ENCODE measurements at places on chromosomes 2 and 18. TPM values are rescaled to one million over a fixed set of nuclear protein-coding genes. Genes with fewer than 3 reads are reported as not detected.

FASTKD1 gene
- total RNA-seq: 23.2 TPM

DNA sequence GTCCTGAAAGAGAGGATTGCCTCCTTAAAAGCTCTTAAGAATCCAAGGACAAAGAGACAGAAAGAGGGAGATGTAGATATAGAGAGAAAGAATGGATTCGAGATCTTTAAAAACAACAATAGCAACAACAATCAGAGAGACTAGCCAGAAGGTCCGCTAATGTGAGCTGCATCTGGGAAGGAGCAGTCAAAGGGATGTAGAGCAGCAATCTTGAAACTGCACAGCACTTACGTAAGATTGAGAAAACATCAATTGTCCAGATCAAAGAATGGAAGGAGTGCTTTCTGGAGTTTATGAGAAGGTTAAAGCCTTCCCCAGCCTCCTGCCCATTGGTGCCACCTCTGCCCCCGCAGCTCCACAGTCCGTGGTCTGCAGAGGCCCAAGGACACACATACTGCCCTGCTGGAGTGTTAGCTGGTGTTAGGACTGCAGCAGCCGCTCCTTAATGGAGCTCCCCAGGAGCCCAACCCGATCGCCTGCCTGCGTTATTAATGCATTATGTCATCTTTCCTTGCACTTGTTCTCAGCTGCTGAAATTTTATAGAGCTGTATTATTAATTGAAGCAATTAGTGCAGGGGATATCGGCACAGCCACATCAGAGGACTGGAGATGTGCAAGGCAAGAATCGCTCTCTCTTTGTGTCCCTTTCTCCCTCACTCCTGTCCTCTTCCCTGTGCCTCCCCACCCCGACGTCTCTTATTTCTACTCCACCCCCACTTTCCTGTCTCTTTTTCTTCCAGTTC is 94.2 kb upstream of the STPG4 start:
- H3K27ac ChIP-seq: no peak overlapping the region
- DNase-seq: no peak
- no peak overlapping the region for H3K4me3 ChIP-seq

GRCh38 chr2:53216805-53217204 is 550.8 kb upstream of the CHAC2 start:
- H3K27me3 ChIP-seq: no peaks in the 10 kb centered on the region
- DNase-seq: no peak
- no peaks in the 10 kb centered on the region for H3K36me3 ChIP-seq
- no peak overlapping the region for H3K27ac ChIP-seq

GRCh38 chr18:21363348-21363747 is 121.3 kb downstream of the GREB1L start:
- H3K4me3 ChIP-seq: no peak overlapping the region
- H3K27ac ChIP-seq: no peak overlapping the region
- no peak for DNase-seq

SYT4 gene
- 1.7 TPM for total RNA-seq

- peaks cover 7% of the 10 kb centered on the region for H3K36me3 ChIP-seq
- no peaks in the 10 kb centered on the region for H3K27me3 ChIP-seq
- no peaks in the 10 kb centered on the region for H3K4me1 ChIP-seq
- DNase-seq: no peak
- H3K27ac ChIP-seq: no peak overlapping the region
Observed at GRCh38 chr2:151771599-151772358, 37.5 kb upstream of the NEB start.

NT5C1B gene
- total RNA-seq: not detected

POU3F3 gene
- not detected for total RNA-seq

DNA sequence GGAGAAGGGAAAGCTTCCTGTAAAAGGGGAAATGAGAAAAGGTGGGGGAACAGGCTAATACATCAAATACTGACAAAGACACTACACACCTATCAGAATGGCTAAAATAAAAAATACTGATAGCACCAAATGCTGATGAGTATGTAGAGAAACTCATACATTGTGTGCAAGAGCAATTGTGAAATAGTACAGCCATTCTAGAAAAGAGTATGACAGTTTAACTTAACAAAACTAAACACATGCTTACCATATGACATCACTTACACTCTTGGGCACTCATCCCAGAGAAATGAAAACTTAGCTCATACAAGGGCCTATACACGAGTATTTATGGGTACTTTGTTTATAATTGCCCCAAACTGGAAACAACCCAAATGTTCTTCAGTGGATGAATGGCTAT is 53.4 kb downstream of the ZNF638 start:
- H3K27me3 ChIP-seq: no peaks in the 10 kb centered on the region
- no peak for DNase-seq
- peaks cover 78% of the 10 kb centered on the region for H3K36me3 ChIP-seq
- H3K4me1 ChIP-seq: no peaks in the 10 kb centered on the region

MEP1B gene
- 0.42 TPM for total RNA-seq

DNAH6 gene
- 0.52 TPM for total RNA-seq

IL1R2 gene
- 1.8 TPM for total RNA-seq

TIGD1 gene
- 14.5 TPM for total RNA-seq

- H3K27me3 ChIP-seq: no peaks in the 10 kb centered on the region
- H3K4me1 ChIP-seq: no peaks in the 10 kb centered on the region
- no peak for DNase-seq
- no peaks in the 10 kb centered on the region for H3K36me3 ChIP-seq
- no peak overlapping the region for H3K4me3 ChIP-seq
Observed at GRCh38 chr18:43485545-43485963, 208.3 kb upstream of the SYT4 start.

DNA sequence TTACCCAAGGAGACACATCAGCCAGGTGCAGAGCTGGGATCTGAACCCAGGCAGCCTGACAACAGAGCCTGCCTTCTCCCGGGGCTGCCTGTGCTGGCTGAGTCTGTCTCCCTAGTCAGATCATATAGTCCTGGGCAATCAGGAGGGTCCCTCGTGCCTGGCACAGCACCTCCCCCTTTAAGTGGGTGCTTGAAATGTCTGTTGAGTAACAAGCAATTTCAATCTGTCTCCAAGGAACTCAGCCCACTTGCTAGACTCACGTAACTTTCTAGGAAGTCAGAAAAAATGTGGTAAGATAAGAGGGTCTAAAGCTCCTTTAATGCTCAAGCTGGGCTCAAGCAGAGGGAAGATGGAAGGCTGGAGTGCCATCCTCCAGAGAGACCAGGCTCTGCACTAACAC is 51.9 kb downstream of the REEP1 start:
- no peaks in the 10 kb centered on the region for H3K36me3 ChIP-seq
- no peak for DNase-seq
- peaks cover 13% of the 10 kb centered on the region for H3K27me3 ChIP-seq
- H3K4me3 ChIP-seq: no peak overlapping the region
- H3K27ac ChIP-seq: no peak overlapping the region

NT5DC4 gene
- not detected for total RNA-seq

DNA sequence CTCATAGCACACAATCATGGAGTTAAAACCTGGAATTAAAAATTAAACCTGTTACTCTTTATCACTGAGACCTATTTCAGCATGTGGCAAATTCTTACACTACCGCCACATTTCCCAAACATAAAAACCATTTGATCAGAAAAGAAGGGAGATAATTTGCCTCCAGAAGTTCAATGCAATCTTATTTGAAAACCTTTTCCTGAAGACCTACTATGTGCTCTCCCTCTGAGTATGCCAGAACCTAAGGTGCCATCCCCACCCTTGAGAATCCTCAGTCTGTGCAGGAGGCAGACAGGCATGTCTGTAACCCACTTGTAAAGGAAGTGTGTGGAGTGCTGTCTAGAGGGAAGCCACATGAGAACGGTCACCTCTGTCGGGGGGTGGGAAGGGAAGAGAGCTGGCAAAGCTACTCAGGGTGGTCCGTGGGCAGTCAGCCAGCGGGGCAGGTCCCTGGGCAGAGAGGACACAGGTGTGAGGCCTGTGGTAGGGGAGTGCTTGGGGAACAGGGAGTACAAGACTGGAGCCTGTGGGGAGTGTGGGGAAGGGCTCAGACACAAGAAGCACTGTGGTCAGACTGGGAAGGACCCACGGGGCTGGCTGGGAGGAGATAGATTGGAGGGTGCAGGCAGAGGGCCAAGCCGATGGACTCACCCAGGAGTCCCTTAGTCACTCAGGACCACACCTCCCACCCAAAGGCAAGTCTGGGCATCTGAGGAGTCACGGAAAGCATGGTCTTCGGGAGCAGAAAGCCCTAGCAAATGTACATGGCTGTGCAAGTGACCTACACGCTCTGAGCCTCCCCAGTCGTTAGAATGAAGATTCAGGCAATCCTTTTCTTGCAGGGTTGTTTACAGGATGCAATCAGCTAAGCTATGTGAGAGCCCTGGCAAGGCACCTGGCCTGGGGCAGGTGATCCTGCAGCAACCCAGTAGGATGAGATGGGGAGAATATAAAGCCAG is 22.8 kb downstream of the CRACDL start:
- H3K4me1 ChIP-seq: peaks cover 4% of the 10 kb centered on the region
- DNase-seq: no peak
- H3K27ac ChIP-seq: no peak overlapping the region
- H3K27me3 ChIP-seq: peaks cover 9% of the 10 kb centered on the region

GRCh38 chr2:207970147-207970825 is 55.0 kb downstream of the PLEKHM3 start:
- no peak for DNase-seq
- no peak overlapping the region for H3K27ac ChIP-seq
- H3K4me3 ChIP-seq: no peak overlapping the region
- peaks cover 3% of the 10 kb centered on the region for H3K36me3 ChIP-seq
- H3K4me1 ChIP-seq: no peaks in the 10 kb centered on the region

- H3K4me3 ChIP-seq: no peak overlapping the region
- no peaks in the 10 kb centered on the region for H3K4me1 ChIP-seq
- no peaks in the 10 kb centered on the region for H3K36me3 ChIP-seq
- no peak for DNase-seq
- H3K27me3 ChIP-seq: peaks cover 2% of the 10 kb centered on the region
Observed at GRCh38 chr2:158686210-158686691, 108.9 kb upstream of the DAPL1 start.
